ENCODE measurements at places on chromosomes 16 and 17.

- no peak for DNase-seq
These were observed 314.1 kb upstream of the TNRC6C start for GRCh38 chr17:77644181-77645071.

DNA sequence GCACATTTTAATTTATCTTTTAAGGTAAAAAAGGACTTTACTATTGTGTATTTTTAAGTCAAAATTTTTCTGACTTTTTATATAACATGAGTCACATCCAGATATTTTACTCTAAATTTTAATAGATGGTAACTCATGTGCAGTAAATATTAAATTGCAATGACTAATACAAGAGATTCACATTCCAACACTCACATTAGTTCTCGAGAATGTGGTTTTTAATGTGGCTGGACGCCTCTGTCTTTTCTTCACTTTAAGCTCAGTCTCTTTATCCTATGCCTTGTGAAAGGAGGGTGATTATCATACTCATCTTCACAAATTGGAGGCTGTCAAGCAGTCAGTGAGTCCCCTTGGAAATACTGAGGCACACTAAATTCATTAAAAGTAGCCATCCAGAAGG lies 315.6 kb downstream of the HS3ST3B1 start:
- DNase-seq, result no peak

DNA sequence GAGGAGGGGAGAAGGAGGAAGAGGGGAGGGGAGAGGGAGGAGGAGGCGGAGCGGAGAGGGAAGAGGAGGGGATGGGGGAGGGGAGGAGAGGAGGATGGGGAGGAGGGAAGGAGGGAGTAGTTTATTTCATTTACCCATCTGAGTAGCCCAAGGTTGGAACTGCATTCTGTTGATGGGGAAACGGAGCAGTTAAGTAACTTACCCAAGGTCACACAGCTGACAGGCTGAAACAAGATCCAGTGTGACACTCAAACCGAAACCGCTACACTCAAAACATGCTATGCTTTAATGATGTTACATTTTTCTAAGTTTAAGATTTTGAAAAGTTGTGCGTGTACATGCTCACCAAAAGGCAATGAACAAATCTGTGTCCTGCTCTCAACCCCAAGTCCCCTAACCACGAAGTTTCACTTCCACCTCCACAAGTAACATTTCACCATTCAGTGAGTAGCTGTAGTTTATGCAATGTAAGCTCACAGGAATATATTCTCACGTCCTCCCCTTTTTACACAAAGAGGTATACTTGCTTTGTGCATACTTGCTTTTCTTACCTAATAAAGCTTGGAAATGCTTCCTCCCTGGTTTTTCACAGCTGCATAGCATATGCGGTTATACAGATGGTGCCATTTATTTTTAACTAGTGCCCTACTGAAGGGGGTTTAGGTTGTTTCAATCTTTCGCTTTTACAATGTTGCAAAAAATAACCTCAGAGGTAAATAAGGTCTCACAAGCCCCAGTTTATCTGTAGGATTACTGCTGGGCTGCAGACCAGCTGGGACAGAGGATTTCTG lies 275.3 kb downstream of the PARN start:
- DNase-seq, result peak; percentile 95

DNA sequence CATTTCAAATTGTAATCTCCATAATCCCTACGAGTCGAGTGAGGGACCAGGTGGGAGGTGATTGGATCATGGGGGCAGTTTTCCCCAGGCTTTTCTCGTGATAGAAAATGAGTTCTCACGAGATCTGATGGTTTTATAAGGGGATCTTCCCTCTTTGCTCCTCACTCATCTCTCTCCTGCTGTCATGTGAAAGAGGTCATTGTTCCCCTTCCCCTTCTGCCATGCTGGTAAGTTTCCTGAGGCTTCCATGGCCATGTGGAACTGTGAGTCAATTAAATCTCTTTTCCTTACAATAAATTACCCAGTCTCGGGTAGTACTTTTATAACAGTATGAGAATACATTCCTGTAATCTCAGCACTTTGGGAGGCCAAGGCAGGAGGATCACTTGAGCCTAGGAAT lies 76.7 kb upstream of the MARCHF10 start:
- no peak for DNase-seq

GRCh38 chr16:70254180-70254964 lies 2.6 kb upstream of the EXOSC6 start:
- DNase-seq, result no peak

GRCh38 chr17:33260638-33261037 lies 32.5 kb downstream of the ASIC2 start:
- DNase-seq, result no peak

GRCh38 chr17:64015447-64015846 lies 5.0 kb downstream of the ICAM2 start:
- no peak for DNase-seq
